ENCODE measurements at places on chromosomes 3 and 15.

DNA sequence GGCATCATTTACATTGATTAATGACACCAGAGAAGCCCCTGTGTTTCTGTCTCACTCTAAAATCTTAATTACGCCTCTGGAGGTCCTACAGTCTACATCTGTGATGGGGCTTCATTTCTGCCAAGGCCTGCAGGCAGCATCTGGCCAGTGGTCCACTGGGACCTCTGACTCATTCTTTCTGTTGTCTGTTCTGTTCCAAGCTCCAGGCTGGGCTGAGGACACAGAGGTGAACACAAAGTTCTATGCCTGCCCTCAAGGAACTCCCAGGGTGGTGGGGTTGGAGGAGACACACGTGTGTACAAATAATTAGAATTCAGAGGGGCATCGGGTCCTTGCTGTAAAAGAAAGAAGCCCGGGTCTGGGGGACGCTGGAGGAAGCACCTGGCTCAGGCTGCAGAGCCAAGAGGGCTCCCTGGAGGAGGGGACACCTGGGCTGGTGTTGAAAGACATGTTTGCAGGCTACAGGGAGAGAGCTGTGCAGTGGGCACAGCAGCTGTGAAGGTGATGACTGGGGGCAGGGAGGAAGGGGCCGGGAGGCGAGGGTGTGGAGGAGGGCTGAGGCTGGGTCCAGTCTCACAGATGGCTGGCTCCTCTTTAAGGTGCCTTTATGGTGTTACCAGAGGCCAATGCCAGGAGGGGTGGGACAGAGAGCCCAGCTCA is 103.3 kb upstream of the PRR23E start:
- DNase-seq, result peak; percentile 56

DNA sequence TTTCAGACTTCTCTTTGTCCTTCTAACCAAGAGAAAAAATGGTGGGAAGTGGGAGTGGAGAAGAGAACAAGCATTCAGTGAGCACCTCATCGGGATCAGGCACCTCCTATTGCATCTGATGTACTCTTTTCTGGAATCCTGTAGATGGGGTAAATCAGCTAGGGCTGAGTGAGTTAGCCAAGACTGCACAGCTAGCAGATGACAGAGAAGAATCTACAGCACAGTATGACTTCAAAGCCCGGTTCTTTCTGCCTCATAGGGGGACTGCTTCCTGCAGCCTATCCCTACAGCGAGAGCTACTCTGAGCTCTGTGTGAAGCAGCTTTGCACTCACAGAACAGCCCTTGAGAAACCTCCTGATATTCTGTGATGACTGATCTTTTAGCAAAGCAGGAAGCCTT is 275.2 kb upstream of the MEIS2 start:
- no peak for DNase-seq

DNA sequence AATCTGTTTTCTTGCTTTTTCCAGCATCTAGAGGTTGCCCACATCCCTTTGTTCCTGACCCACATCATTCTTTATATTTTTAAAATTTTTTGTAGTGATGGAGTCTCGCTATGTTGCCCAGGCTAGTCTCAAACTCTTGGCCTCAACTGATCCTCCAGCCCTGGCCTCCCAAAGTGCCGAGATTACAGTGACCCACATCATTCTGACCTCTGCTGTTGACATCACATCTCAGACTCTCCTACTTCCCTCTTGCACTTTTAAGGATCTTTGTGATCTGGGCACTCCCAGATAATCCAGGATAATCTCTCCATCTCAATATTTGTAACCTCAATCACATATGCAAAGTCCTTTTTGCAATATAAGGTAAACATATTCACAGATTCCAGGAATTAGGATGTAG is 266.6 kb downstream of the MEX3B start:
- DNase-seq, result no peak

DNA sequence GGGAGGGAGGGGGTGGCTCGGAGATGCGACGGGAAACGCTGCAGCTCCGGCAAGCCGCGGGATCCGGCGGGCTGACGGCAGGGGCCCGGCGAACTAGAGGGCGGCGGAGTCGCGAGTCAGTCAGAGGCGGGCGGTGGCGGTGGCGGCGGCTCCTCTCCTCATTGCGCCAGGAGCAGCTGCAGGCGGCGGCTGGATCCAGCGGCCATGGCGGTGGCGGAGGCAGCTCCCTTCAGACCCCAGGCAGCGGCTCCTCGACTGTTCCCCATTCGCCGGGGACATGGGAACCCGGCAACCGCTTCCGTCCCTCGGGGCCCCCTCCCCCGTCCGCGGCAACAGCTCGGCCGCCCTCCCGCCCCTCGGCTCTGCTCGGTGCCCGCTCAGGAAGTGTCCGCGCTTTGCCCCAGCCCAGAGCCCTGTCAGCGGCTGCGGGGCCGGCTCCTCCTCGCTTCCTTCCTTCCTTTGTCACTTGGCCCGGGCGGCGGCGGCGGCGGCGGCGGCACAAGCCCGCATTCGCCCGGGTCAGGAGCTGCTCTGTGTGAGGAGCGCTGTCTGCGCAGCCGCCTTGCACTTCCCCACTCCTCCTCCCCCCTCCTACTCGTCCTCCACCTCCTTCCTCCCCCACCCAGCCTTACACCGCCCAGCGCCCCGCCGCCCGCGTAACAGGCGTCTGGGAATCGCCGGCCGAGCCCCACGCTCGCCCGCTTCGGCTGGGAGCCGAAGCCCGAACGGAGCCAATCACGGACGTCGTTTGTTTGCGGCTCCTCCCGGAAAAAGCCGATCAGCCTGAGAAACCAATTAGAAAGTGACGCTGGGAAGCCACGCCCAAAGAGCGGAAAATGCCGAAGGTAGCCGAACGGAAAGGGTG is at the start of gene GSK3B:
Gene GSK3B (minus strand): TSS at position 537 of the 865 bp plus-strand sequence. CDS start 1,013 bp downstream, outside the sequence.
- no peak for DNase-seq

DNA sequence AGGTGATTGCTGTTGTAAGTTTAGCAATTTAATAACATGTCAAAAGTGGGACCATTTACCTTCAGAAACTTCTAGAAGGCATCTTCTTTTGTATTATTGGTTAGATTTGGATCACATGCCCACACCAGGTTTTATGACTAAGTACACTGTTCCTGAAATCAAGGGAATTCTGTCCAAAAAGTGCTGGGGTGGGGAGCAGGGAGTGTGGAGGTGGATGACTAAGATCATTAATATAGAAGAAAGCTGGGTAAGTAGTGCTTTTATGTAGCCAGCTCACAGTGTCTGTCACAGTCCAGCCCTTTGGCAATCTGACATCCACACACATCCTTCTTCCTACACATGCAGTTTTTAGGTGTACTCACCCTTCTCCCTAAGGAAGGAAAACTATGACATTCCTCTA is 120.0 kb downstream of the TMCO5A start:
- DNase-seq, result peak; percentile 66

DNA sequence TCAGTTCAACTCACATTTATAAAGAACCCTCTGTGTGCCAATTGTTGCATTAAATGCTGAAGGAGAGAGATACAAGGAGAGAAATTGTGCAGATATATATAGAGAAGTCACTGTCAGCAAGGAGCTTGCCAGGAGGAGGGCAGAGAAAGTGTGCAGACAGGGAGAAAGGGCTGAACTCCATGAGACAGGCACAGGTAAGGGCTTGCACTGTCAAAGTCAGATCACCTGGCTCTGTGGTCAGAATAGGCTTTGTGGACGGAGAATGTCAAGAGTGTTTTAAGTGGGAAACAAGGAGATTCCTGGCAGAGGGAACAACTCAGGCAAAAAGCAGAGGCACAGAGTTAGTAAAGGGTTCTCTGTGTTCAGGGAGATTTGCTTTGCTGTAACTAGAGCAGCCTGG is 303.0 kb upstream of the TPRG1 start:
- no peak for DNase-seq

DNA sequence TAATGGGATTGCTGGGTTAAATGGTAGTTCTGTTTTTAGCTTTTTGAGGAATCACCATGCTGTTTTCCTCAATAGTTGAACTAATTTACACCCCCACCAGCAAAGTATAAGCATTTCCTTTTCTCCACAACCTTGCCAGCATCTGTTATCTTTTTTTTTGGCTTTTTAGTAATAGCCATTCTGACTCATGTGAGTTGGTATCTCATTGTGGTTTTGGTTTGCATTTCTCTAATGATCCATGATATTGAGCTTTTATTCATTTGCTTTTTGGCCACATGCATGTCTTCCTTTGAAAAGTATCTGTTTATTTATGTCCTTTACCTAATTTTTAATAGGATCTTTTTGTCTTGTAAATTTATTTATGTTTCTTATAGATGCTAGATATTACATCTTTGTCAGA is 288.2 kb downstream of the EPHA6 start:
- DNase-seq, result no peak

DNA sequence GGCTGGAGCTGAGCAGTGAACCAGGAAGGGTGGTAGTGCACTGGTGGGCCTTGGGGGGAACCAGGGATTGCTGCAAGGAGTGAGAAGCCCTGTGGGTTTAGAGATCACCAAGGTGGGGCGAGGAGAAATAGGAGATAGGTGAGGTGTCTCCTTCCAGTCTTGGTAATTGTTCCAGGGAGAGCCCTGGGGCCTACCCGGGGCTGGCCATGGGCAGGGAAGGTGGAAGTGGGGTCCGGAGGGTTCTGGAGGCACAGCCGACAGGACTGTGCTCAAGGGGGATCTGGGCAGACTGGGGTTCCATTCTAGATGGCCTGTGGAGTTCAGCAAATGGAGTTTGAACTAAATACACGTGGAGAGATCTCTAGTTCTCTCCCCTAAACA is 4.5 kb downstream of the CHST13 start:
- DNase-seq, result no peak

All from skeletal muscle cell (primary cell).